ENCODE measurements at places on chromosomes 4 and X.

- DNase-seq: peak; percentile 21
These were observed 201.0 kb upstream of the MAMLD1 start for GRCh38 chrX:150162141-150162540.

DNA sequence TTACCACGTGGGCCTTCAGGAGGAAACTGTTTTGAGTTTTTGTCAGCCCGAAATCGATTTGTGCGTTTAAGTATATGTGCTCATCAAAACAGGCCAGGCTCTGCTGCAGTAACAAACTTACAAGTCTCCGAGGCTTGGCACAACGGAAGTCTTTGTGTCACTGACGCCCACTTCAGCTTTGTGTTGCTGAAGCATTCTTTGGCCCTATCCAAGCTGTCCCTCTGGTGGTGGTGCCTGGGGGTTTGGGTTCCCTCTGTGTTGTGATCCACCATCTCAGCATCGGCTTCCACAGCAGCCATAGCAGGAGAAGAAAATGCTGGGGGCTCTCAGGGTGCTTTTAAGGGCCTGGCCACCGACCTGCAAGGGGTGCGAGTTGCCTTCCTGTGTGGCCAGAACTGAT, 176.4 kb downstream of the PTTG2 start:
- no peak for DNase-seq

- no peak for DNase-seq
These were observed 140.5 kb upstream of the ADAMTS3 start for GRCh38 chr4:72709475-72709874.

GRCh38 chr4:189090174-189090814, 850.4 kb upstream of the FRG1 start:
- no peak for DNase-seq

DNA sequence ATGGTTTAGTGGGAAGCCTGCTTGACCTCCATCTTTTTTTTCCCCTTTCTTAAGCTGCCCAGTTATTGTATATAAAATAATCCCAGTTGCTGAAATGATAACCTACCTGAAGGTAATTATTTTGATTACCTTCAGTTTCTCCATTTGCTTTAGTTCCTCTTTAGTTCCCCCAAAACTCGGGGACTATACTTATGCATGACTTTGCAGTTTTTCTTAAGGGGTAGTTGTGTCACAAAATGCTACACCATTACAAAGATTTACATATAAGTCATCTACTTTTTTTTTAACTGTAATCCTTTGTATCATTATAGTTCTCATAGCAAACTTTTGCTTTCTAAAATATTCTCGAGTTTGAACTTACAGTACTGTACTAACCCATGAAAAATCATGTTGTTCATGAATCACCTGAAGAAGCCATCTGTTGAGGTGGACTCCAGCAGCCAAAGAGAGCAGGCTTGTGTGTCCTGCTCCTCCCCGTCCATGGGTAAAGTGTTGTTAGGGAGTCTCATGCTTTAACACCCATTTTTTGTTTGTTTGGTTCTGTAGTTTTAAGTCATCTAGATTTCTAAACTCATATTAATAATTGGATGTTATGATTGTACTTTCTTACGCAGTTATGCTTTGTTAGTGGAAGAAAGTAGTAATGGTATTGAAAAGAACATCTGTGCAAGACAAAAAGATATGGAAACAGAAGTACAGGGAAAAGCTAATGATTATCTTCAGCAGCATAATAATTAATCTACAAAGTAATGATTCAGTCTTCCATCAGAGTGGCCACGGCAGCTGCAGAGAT, 34.6 kb downstream of the HADH start:
- no peak for DNase-seq

- no peak for DNase-seq
These were observed 7.5 kb downstream of the ASB5 start for GRCh38 chr4:176261481-176261880.

- no peak for DNase-seq
These were observed 171.3 kb downstream of the UNC5C start for GRCh38 chr4:95377366-95377900.

- peak; percentile 83 for DNase-seq
These were observed 118.2 kb upstream of the STX18 start for GRCh38 chr4:4659871-4660651.

DNA sequence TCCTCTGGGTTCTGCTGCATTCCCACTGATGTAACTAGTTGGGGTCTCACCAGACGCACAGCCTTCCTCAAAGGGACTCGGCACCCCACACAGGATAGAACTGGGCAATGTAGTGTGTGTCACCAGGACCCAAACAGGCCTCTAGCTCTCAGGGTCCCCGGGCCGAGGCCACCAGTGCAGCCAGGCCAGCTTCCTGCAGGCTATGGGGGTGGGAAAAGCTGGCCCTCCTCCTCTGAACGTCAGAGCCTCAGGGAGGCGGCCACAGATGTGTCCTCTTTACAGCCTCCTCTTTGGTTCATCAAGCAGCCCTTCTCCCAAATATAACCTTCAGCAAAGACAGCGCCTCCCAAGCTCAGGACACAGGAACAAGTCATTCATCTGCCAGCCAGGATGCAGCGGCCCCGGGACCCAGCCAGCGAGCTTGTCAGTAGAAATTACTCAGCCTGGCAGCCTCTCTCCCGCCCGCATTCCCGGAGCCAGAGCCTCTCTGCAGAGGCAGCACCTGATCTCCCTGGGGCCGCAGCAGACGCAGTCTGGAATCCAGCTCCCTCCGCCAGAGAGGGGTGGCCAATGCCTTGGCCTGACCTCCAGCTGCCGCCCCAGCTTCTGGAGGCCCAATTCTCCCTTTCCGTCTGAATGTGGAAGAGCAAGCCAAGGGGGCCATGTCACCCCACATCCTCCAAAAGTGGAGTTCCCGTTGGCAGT, 288.5 kb downstream of the FBXW7 start:
- DNase-seq: peak; percentile 22

DNA sequence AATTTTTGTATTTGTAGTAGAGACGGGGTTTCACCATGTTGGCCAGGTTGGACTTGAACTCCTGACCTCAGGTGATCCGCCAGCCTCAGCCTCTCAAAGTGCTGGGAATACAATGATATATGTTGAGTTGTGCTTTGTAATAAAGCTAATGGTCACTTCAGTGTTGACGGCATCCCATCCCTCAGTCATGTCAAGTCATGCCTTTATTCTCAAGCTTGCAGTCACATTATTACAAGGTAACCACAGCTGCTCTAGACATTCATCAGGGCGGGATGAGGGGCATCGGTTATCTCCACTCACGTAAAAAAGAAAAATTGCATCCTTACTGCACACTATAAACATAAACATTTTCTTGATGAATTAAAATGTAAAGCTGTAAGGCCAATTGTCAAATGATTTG, 12.8 kb upstream of the FAT1 start:
- no peak for DNase-seq

DNA sequence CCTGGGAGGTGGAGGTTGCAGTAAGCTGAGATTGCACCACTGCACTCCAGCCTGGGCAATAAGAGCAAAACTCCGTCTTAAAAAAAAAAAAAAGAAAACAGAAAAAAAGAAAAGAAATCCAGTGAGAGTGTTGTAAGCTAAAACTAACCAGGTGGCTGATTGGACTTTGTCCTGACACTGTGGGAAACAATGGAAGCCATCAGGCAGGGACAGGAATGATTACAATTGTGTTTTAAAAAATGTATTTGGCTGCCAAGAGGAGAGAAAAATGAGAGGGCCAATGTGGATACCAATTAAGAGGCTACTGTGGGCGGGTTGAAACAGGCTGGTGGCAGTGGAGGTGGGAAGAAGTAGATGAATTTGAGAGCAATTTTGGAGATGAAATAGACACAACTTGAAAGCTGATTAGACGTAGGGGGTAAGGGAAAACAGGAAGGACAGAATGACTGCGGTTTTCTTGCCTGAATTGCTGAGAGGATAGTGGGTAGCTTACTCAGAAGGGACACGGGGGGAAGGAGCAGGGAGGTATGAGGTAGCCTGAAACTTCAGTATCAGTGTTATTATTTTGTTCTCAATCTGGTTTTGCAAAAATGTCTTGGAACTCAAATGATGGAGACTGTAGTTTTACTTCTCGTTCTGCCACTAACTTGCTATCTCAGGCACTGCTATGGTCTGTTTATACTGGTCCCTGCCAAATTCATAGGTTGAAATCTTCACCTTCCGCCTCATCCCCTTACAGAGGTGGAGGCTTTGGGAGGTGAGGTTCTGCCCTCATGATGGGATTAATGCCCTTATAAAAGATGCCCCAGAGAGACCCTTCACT, 45.6 kb upstream of the CHRNA9 start:
- no peak for DNase-seq

GRCh38 chr4:186936496-186937375, 213.1 kb upstream of the FAT1 start:
- peak; percentile 68 for DNase-seq

- DNase-seq: peak; percentile 66
These were observed 157.3 kb upstream of the TET2 start for GRCh38 chr4:104989371-104989770.

DNA sequence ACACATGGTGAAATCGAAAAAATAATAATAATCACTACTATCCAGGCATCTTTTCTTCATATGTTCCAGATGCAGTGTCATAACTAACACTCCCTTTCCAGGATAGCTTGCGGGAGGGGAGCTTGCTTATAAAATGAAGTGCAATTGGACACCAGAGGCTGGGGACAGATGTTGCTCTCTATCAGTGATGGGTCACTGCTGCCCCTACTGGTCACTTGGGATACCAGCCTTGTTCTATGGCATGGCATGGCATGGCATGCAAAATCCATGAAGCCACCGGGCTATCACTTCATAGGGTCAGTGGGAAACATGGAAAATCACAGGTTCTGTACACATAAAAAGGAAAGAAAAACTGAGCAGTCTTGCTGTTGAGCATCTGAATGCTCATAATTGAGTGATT, 168.1 kb downstream of the GLRA2 start:
- no peak for DNase-seq

- DNase-seq: no peak
These were observed 60.6 kb upstream of the FAT4 start for GRCh38 chr4:125254106-125254505.

DNA sequence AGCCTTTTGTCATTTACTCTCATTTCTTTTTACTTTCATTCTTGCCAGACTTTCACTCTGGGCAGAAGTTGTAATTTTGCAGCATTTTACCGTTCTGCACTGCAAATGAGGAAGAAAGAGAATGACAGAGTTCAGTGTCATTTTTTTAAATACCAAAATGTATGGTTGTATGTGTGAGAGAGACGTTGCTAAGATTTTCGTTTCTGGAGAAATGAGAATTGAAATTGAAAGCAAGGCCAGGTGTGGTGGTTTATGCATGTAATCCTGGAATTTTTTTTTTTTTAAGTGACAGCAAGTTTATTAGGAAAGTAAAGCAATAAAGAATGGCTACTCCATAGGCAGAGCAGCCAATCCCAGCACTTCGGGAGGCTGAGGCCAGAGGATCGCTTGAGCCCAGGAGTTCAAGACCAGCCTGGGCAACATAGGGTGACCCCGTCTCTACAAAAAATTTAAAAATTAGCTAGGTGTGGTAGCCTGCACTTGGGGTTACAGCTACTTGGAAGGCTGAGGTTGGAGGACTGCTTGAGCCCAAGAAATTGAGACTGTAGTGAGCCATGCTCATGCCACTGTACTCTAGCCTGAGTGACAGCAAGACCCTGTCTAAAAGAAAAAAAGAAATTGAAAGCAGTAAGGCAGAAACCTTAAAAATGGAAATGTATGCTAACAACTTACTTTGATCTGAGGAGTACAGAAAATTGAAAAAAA, 12.9 kb downstream of the DCK start:
- no peak for DNase-seq

- DNase-seq: no peak
These were observed 192.9 kb upstream of the CTSO start for GRCh38 chr4:156146571-156146970.

DNA sequence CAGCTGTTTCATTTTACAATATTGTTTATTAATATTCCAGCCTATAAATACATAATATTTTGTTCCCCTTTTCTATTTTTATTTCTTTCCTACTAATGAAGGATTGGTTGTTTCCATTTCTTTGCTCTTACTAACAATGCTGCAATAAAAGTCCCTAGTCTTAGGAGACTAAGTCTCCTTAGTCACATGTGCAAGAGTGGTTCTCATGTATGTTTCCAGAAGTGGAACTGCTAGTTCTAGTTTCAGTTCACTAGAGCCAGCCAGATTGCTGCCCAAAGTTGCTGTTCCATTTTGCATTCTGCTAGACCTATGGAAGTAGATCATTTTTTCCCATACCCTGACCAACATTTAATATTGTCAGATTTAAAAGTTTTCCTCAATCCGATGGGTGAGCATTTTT, 44.3 kb downstream of the CNGA1 start:
- no peak for DNase-seq

- DNase-seq: no peak
These were observed 25.4 kb upstream of the METAP1 start for GRCh38 chr4:98969878-98970785.

- DNase-seq: peak; percentile 21
These were observed 115.2 kb upstream of the LNX1 start for GRCh38 chr4:53706422-53707032.

- no peak for DNase-seq
These were observed 141.8 kb upstream of the NALF2 start for GRCh38 chrX:69362354-69362753.

- DNase-seq: no peak
These were observed 40.9 kb upstream of the ANXA3 start for GRCh38 chr4:78510681-78511080.

GRCh38 chr4:172881645-172882044, 287.0 kb upstream of the GALNT7 start:
- DNase-seq: no peak

- DNase-seq: no peak
These were observed 31.3 kb upstream of the ANAPC4 start for GRCh38 chr4:25345744-25346143.

DNA sequence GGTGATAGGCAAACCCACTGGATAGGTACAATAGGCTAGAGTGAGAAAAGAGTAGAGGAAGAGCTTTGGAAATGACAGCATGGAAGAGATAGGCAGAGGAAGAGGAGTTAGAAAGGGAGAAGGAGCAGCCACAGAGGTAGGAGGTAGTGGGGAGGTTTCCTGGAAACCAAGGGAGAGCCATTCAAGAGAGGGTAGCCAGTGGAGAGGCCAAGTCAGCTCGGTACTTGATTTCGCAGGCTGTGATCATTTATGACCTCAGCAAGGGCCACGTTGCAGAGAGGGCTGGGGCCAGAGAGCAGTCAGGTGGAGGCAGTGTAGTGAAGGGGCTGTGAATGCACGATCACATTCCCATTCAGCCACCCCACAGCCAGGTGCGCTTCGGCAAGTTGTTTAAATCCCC, 76.0 kb downstream of the TMEM131L start:
- no peak for DNase-seq

DNA sequence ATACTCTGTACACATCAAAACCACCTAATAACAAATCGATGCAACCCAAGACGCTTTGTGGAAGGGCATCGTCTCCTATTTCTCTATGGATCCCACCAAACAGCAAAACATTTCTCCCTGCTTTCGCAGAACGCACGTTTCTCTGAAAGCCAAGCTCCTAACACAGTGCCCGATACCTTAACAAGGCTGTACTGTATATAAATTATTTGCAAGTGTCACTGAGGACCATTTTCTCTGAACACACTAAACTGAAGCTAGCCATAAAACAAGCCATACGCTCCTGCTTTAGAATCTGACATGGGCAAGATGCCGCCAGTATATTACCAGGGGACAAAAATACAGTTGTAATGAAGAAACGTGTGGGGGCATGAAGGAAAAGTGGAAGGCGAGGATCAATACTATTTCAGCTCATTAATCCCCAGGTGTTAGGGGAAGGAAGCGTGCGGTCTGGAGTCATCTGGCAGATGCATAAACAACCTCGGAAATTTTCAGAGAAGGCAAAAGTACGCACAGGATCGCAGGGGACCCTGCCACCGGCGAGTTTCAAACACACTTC, 703 bp downstream of the KCNIP4 start:
- no peak for DNase-seq

Measured in NCI-H226 (cell line).